ENCODE measurements at places on chromosomes 2 and 18.

DNA sequence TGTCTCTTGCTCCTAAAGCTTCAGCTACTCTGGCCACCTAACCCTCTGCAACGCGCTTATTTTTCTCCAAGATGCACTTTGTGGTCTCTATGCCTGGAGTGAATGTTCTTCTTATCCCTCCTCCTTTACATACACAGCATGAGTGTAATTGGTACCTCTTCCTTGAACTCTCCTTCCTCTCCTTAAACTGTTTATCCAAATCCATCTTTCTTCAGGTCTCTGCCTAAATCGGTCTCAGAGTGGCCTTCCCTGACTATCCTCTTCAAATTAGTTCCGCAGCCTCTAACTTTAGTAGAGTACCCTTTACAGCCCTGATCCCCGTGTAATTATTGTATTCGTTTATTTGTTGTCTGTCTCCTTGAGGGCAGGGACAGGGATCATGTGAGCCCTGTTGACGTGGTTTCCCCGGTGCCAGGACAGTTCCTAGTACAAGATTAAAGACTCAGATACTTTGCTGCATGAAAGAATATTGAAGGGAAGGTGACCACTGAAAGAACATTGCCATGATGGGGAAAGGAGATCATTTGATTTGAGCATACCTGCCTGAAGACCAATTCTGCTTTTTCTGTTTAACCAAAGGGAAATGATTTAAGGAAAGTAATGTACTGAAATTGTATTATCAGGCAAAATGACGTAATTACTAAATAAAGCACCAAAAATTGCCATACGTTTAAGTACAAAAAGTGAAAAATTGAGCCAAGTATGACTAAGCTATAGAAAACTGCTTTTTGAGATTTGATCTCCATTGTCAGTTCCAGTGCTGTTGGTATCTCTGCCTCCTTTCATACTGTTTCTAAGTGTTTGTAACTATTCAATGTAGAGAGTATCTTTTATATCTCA, 1.2 kb downstream of the CNOT9 start:
- DNase-seq: peak; percentile 38

DNA sequence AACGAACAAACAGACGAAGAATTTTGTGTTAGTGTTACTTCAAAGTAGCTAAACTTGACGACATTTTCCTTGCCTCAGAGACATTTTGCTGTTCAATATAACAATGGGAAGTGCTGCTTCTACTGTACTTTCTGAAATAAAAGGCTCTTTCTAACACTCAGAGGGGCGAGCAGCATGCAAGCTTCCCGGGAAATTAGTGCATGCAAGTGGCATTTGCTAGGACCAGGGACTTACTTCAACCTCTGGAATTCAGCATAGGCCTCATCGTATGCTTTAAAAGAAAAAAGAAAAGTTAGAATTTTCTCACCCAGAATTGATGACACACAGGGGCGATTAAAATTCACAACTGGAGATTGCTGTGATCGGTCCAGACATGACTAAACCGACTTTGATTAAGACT, 62.5 kb upstream of the LPIN2 start:
- no peak for DNase-seq

GRCh38 chr2:211068108-211068780, 511.8 kb downstream of the CPS1 start:
- no peak for DNase-seq

DNA sequence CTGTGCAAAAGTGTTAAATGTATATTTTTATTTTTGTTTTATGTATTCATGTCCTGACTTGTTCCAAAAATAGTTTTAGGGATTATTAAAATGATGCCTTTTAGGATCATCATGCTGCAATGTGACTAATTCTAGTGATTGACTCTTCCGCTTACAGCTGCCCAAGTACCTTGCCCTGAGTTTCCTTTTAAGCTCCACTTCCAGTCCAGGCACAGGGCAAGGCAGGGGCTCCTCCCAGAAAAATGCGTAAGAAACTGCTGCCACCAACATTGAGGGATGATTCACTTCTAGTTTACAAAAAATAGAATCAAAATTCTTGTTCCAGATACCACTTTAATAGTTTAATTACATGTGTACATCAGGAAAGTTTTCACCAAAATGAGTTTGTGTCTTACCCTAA, 116.4 kb downstream of the IRS1 start:
- DNase-seq: no peak

DNA sequence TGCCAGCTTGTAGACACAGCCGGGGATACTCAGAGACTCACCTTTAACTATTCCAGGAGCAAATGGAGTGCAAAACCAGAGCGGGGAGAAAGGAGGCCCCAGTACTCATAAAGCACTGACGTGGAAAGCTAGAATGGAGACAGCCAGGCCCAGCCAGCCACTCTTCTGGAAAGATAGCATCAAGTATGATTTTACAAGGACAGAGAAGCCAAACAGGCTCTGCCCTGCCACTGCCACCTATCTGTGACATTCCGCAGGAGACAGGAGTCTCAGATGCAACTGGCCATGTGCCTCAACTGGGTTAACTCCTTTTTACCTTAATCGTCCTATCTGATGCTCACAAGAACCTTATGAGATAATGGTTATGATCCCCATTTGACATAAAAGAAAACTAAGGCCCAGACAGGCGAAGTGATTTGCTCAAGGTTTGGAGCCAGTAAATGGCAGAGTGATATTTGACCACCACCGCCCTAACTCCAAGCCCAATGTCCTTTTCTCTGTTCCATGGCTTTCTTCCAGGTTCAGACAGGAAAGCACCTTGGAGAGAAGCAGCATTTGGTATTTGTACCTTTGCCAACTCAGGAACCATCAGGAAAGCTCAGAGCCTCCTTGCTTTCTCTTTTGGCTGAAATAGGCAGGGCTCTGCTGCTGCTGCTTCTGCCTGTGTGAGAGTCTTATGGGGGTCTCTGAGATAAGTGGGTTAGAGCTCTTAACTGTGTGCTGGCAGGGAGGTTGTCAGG, 15.6 kb downstream of the KIF3C start:
- no peak for DNase-seq

DNA sequence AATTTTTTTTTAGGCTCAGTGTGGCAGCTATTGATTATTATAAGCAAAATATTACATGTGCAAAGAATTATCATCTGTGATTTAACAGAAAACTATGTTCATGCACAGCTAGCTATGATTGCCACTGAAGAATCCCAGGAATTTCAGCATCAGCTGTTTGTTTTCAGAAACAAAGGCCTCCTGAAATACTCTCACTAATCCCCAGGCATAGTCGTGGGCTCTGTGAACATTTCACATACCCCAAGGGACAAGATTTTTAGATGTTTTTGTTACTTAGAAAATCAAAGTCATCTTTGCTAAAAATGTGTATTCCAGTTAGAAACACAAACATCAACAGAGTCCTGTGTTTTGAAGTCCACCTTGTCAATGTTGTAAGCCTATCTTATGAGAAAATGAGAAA, 156.1 kb downstream of the MYO1B start:
- no peak for DNase-seq

- no peak for DNase-seq
Observed at GRCh38 chr2:212156088-212156487, 382.5 kb downstream of the ERBB4 start.

- DNase-seq: no peak
Observed at GRCh38 chr2:207512356-207512755, 17.4 kb upstream of the CREB1 start.

- DNase-seq: no peak
Observed at GRCh38 chr2:55156984-55157383, 75.1 kb downstream of the CLHC1 start.

- peak; percentile 44 for DNase-seq
Observed at GRCh38 chr2:73939419-73939818, 12.7 kb downstream of the DGUOK start.

DNA sequence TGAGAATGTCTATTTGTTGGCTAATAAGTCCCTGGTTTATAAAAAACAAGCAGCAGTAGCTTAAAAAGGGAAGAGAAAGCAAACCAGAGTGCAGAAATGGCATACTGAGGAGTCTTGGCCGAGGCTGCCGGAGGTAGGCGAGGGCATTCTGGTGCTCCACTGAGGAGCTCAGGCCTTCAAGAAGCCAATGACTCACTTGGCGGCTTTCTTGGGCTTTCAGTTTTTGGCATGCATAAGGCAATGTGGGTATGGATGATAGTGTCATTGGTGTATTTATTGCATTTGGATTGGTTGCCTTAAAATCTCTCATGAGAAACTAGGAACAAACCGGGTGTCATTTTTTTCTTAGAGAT, 119.6 kb upstream of the ARL5A start:
- DNase-seq: no peak

DNA sequence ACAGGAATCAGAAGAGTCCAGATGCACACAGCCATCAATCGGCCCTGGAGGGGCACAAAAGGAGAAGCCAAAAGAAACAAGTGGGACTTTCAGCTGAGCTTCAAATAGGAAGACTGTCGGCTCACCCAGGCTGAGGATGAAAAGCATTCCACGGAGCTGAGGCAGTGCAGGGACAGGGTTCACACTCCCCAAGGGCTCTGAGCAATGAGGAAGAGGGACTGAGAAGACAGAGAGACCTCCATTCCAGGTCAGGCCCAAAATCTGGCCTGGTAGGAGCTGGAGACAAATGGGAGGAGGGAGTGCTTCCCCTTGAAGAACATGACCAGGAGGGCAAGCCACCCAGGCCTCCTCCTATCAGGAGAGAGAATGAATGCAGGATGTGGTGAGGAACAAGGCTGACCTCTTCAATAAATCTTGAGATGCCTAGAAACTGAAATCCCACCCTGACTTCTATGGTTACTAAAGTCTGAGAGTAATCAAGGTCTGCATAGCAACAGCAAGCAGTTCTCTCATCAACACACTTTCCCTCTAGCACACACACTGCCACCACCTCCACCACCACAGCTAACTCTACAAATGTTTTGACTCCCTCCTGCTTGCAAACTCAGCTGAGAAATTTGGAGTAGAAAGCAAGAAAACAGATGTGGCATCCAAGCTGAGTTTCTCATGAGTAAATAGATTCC, 434.4 kb downstream of the TNS1 start:
- no peak for DNase-seq

DNA sequence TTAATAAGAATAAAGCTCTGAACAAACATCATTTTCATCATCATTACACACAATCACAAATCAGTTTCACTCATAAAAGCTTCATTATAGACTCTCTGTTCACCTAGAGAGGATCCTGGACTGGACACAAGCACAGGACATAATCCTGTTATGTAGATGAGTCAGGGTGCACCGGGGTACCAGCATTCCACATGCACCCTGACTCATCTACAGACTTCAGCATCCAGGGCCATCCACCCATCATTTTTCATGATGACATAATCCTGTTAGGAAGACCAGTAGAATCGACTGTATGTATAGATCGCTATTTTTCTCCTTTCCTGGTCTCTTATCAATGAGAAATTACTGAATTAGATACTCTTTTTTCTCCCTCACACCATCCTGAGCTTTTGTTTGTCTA, 73.7 kb upstream of the PIK3C3 start:
- no peak for DNase-seq

DNA sequence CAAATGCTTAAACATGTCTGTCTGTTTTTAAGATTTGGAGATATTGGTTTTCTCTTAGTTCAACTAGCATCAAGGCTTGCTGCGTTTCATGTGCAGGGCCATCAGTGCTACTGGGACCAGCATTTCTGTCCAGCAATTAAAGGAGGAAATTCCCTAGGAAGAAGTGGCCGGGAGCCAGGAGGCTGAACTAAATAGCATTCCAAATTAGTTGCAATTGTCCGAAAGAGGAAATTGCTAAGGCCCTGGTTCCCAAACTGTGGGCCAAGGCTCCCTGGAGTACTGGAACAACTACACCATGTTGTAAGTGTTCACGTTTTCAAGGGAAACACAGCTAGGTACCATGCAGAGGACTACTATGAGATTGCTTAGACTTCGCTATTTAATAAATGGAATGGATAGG, 257.9 kb downstream of the PTPRM start:
- DNase-seq: no peak

GRCh38 chr18:9825571-9826073, 60.2 kb upstream of the TXNDC2 start:
- DNase-seq: no peak

GRCh38 chr2:240915526-240916341, 9.6 kb downstream of the CROCC2 start:
- DNase-seq: no peak

- DNase-seq: no peak
Observed at GRCh38 chr2:118050974-118051373, 37.1 kb upstream of the CCDC93 start.

DNA sequence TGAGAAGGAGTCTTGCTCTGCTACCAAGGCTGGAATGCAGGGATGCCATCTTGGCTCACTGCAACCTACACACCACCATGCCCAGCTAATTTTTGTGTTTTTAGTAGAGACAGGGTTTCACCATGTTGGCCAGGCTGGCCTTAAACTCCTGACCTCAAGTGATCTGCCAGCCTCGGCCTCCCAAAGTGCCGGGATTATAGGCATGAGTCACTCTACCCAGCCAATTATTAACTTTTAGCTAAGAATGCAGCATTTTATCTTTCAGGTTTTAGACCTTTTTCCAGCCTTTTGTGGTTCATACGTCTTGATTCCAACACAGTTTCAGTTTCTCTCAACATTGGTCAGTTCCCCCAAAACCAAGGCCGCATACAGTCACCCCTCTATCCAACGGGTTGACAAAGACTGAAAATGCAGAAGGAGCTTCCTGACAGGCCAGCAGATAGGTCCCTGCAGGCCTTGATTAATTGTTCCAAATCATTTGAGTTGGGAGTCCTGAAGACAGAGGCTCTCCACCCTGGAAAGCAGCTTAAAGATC, 262.2 kb upstream of the KLHL29 start:
- no peak for DNase-seq

DNA sequence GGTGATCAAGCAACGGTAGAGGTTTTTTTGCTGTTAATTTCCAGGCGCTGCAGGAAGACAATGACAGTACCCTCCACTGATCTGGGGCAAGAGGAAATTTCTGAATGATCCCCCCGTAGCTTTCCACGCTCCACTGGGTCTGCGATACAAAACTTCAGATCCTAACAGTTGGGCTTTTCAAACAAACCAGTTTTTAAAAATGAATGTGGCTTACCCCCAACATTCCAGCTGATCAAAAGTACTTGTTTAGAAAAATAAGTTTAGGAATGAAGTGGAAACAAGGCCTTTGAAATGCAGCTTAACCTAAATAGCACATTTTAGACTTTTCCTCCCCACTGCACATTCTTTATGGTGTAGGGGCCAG, 5.7 kb downstream of the ZFP36L2 start:
- DNase-seq: no peak

DNA sequence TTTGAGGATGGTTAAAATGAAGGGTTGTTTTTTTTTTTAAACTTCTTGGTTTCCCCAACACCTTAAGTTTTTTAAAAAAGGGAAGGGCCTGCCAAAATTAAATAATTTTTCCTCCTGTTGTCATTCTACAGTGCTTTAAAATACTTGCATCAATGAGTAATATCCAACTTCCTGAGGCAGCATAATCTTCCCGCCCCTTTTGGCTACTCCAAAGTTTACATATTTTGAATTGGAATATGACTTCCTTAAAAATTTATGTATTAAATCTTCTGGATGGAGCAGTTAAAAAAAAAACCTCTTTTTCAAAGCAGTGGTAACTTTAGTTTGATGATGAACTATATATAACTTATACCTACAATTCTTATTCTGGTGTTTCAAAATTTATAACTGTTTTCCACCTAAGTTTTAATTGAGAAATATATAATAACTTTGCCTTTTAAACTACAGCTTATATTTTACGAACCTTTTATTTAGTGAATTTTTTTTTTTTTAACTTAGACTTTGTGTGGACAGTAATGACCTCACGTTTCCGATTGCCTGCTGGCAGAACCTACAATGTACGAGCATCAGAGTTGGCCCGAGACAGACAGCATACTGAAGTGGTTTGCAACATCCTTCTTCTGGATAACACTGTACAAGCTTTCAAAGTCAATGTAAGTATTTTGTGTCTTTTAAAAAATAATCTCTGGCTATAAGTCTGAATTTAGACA, 49.8 kb downstream of the PTPN4 start:
- DNase-seq: no peak

All from activated CD8-positive, alpha-beta T cell treated with anti-CD3 and anti-CD28 coated beads for 36 hours (primary cell).